ENCODE measurements at places on chromosomes 11 and 22.

- DNase-seq: peak; percentile 85
Observed at GRCh38 chr22:37623075-37624016, 14.7 kb downstream of the GGA1 start.

- DNase-seq: no peak
Observed at GRCh38 chr11:2913776-2914175, 15.4 kb downstream of the PHLDA2 start.

DNA sequence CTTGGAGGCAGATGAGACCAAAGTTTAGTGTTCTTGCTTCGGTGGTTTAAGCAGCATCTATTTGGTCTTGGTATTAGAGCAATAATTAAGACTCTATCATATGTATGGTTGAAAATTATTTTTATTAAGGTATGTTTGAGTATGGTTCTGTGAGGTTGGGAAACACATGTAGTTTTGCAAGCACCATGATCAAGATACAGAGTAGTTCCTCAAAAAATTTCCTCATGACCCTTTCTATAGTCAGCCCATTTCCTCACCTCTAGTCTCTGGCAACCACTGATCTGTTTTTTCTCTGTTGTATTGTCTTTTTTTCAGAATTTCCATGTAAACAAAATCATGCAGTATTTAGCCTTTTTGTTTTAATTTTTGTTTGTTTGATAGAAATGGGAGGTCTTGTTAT lies 18.4 kb downstream of the MTMR3 start:
- DNase-seq: no peak

DNA sequence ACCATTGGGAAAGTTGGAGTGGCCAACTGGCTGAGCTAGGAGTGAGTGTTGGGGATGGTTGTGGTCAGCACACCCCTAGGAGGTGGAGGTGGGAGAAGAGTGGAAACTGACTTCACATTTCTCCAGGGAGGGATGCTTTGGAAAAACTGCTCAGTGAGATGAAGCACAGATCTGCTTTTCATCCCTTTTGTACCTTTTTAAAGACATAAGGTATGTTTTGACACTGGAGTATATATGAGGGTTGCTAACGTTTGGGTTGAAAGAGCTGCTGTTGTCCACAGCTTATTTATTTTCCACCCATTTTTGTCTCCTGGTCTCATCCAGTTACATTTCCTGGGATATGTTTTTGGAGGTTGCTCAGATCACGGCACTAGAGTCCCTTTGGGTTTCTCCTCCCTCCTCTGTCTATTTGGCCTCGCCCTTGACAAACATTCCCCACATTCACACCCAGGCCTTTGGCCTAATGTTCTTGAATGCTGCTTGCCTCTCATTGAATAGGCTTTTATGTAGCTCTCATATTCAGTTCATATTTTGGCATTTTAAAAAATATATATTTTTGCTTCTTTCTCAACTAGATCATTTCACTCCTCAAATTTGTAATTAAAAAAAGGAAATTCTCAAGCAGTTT lies 8.3 kb downstream of the SREBF2 start:
- no peak for DNase-seq

DNA sequence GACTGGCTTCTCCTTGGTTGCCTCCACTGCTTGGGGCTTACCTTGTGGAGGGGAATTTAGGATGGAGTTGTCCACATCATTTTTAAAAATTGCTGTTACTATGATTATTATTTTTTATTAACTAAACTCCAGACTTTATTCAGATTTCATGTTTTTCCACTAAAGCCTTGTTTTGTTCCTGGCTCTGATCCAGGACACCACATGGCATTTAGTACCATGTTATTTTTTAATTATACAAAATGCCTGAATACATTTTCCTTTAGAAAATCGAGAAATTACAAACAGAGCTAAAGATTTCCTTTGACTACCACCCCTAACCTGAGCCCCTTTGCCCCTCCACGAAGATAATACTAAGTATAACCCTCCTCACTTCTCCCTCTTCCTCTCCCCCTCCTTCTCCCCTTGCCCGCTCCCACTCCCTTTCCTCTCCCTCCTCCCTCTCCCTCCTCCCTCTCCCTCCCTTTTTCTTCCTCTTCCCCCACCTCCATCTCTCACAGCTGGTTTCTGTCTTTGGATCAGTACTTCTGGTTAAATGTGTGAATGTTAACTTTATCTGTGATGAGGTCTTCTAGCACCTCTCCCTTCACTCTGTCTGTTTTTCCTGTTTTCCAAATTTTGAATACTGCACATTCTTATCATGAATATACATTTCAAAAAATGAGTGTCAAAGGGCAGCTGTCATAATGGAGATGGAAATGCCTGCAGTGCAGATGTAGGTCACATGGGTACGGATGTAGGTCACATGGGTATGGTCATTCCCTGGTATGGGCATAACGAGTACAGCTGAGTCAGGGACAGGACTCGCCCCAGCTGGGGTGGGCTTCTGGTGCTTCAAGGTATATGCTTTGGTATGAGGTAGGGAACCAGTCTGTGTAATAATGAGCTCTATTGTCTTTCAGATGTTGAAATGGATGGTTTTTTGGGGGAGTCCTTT lies 54.4 kb upstream of the OR4B1 start:
- no peak for DNase-seq

GRCh38 chr22:43434928-43435311 lies 23.1 kb downstream of the MPPED1 start:
- DNase-seq: no peak

- no peak for DNase-seq
Observed at GRCh38 chr22:41327124-41327523, 25.8 kb downstream of the ZC3H7B start.

Data from CD8-positive, alpha-beta memory T cell (primary cell).